ENCODE measurements at places on chromosomes 3 and 15. TPM values are rescaled to one million over a fixed set of nuclear protein-coding genes. Genes with fewer than 3 reads are reported as not detected.

DNA sequence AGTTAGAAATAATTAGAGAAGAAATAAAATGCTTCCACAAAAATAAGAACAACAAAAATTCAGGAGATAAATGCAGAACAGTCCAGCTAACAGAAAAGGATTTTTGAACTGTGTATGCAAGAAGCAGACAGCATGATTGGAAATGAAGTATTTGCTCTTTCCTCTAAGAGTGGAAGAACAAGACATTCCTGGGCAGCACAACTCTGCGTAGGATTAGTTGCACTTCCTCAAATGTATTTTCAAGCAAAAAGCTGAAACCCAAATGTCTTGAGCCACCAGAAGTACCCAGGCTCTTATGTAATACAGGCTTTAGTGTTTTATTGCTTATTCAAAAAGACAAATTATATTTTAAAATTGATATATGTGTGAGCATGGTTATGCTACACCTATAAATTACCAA is 127.2 kb downstream of the ZBTB20 start:
- H3K36me3 ChIP-seq: no peaks in the 10 kb centered on the region
- H3K4me3 ChIP-seq: no peak overlapping the region
- no peak for DNase-seq

- no peak for DNase-seq
- no peaks in the 10 kb centered on the region for H3K4me1 ChIP-seq
- no peak overlapping the region for H3K4me3 ChIP-seq
- no peak overlapping the region for H3K27ac ChIP-seq
Observed at GRCh38 chr15:58203537-58203936, 65.4 kb downstream of the AQP9 start.

GRCh38 chr3:55461896-55462295 is 25.2 kb downstream of the WNT5A start:
- H3K36me3 ChIP-seq: no peaks in the 10 kb centered on the region
- H3K27me3 ChIP-seq: no peaks in the 10 kb centered on the region
- no peak overlapping the region for H3K4me3 ChIP-seq

- peaks cover 8% of the 10 kb centered on the region for H3K4me1 ChIP-seq
- H3K36me3 ChIP-seq: no peaks in the 10 kb centered on the region
- no peak overlapping the region for H3K27ac ChIP-seq
Observed at GRCh38 chr15:67917636-67918035, 77.8 kb upstream of the RNU6-1 start.

The CISH gene
- 1.9 TPM for total RNA-seq

DNA sequence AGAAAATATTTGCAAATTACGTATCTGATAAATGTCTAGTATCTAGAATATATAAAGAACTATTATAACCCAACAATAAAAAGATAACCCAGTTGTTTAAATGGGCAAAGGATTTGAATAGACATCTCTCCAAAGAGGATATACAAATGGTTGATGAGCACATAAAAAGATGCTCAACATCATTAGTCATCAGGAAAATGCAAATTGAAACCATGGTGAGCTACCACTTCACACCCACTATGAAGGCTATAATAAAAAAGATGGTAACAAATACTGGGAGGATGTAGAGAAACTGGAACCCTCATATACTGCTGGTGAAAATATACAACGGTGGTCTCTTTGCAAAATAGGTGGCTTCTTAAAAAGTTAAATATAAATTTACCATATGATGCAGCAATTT is 28.0 kb downstream of the RAD51 start:
- H3K4me1 ChIP-seq: no peaks in the 10 kb centered on the region
- no peaks in the 10 kb centered on the region for H3K27me3 ChIP-seq

DNA sequence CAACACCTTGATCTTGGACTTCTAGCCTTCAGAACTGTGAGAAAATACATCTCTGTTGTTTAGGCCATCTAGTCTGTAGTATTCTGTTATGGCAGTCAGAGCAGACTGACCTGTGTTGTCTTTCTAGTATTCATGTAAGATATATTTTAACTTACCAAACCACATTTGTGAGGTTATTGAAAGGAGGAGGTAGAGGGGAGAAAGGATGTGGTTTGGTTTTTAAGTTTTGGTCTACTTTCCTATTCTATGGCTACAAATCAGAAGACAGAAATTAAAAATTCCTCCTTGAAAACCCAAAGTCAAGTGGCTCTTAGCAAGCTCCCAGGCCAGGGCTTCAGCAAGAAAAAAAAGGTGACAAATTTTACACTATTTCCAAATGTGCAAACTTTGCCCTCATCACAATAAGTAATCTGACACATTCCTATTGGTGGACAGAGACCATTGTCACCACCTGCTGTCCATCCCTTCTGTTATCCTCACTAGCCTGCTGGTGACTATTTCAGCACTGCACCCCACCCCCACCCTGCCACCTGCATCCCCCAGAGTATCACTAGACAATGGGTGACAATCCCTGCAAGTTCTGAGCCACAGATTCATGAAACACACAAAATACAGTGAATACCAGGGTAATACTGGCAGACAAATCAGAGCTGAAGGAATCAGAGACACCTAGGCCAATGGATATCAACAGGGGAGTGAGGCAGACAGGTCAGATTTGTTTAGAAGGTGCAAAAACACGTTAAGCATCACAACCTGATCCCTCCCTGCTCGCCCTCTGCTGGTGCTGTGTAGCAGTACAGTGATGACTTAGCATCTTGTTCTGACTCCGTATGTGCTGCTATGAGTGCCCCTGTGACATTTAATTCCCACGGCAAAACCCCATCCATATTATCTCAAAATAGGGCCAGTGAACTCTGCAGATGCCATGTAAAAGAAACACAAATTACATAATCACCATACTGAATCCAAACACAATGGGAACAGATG is 79.0 kb upstream of the DCLK3 start:
- DNase-seq: peak; percentile 69
- H3K4me1 ChIP-seq: no peaks in the 10 kb centered on the region
- no peaks in the 10 kb centered on the region for H3K36me3 ChIP-seq
- H3K4me3 ChIP-seq: no peak overlapping the region

GRCh38 chr3:18466136-18466535 is 41.0 kb upstream of the SATB1 start:
- no peak overlapping the region for H3K4me3 ChIP-seq
- no peaks in the 10 kb centered on the region for H3K36me3 ChIP-seq
- H3K27ac ChIP-seq: no peak overlapping the region
- H3K27me3 ChIP-seq: no peaks in the 10 kb centered on the region

DNA sequence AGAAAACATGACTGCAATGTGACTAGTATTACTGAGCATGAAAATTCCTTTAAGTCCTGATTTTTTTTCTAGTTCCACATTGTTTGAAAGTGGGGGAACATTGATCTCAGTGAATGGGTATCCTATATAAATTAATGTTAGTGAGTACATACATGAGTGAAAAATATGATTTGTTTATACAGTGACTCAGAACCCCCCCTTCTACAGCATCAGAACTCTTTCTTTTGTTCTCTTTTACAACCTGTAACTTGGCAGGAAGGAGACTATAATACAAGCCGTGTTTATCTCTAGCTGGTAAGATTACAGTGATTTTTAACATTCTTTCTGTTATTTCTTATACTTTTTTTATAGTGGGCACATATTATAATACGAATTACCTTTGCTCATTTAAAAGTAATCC is 384.7 kb downstream of the PDCD6IP start:
- no peak overlapping the region for H3K4me3 ChIP-seq
- H3K36me3 ChIP-seq: no peaks in the 10 kb centered on the region

Measured in H1 (cell line).